Endothelial cell of umbilical vein (primary cell): ENCODE measurements at places on chromosomes 7 and 10. TPM values are rescaled to one million over a fixed set of nuclear protein-coding genes. Genes with fewer than 3 reads are reported as not detected.

Gene KMT2E
- 68.5 and 74.8 TPM in 2 replicates for total RNA-seq

Gene CYP3A4
- not detected in 2 replicates for total RNA-seq

Gene CYP17A1
- total RNA-seq = not detected in 2 replicates

Gene WNT8B
- not detected in 2 replicates for total RNA-seq

Gene TAS2R3
- 1.3 and 2.0 TPM in 2 replicates for total RNA-seq

Gene PRTFDC1
- 24.2 and 27.0 TPM in 2 replicates for total RNA-seq

Gene AKR1C8
- total RNA-seq = not detected in 2 replicates

Gene MGAM2
- not detected in 2 replicates for total RNA-seq

Gene PTN
- not detected in 2 replicates for total RNA-seq

Gene CREB3L2
- 89.5 and 93.4 TPM in 2 replicates for total RNA-seq

Gene ACADSB
- total RNA-seq = 10.8 and 15.2 TPM in 2 replicates

Gene HEPACAM2
- not detected in 2 replicates for total RNA-seq

Gene OR6B1
- not detected in 2 replicates for total RNA-seq

Gene STEAP1B
- total RNA-seq = 46.1 and 55.4 TPM in 2 replicates

Gene CALML3
- not detected in 2 replicates for total RNA-seq

Gene CFTR
- total RNA-seq = not detected in 2 replicates

Gene FAM237B
- not detected in 2 replicates for total RNA-seq

Gene DYDC2
- total RNA-seq = not detected in 2 replicates

Gene ITIH2
- total RNA-seq = not detected in 2 replicates

Gene TPK1
- 8.3 and 9.3 TPM in 2 replicates for total RNA-seq

Gene TRIM73
- total RNA-seq = 1.2 and 2.0 TPM in 2 replicates

Gene TBL2
- total RNA-seq = 34.8 and 38.6 TPM in 2 replicates

Gene FAM241B
- total RNA-seq = not detected in 2 replicates

Gene COMTD1
- 14.0 and 18.6 TPM in 2 replicates for total RNA-seq

Gene LRRC18
- total RNA-seq = not detected in 2 replicates

Gene MYH16
- total RNA-seq = 0.09 and 0.11 TPM in 2 replicates

Gene SFRP4
- total RNA-seq = not detected in 2 replicates

Gene SEPHS1
- total RNA-seq = 55.4 and 59.9 TPM in 2 replicates

Gene TMEM213
- not detected in 2 replicates for total RNA-seq

Gene KEL
- total RNA-seq = 0.23 and 1.2 TPM in 2 replicates

Gene NRAP
- not detected in 2 replicates for total RNA-seq

Gene WASL
- total RNA-seq = 22.1 and 24.0 TPM in 2 replicates

Gene FAM20C
- 34.5 and 44.4 TPM in 2 replicates for total RNA-seq

Gene PNLIPRP2
- total RNA-seq = not detected in 2 replicates

Gene H2BK1
- not detected in 2 replicates for total RNA-seq

Gene IFIT2
- total RNA-seq = 0.51 and 1.4 TPM in 2 replicates

Gene PDE6C
- not detected in 2 replicates for total RNA-seq

Gene SSC4D
- 0.39 and 0.46 TPM in 2 replicates for total RNA-seq

Gene ZNF746
- 20.8 and 22.3 TPM in 2 replicates for total RNA-seq

Gene DBNL
- total RNA-seq = 92.1 and 94.0 TPM in 2 replicates

Gene KLF14
- total RNA-seq = not detected in 2 replicates

Gene ZNF804B
- not detected in 2 replicates for total RNA-seq

Gene CPA2
- total RNA-seq = not detected in 2 replicates

Gene STK31
- total RNA-seq = 0.44 TPM in 1 of 2 replicates, not detected in the other

Gene RNLS
- total RNA-seq = 2.5 and 3.6 TPM in 2 replicates

Gene CCDC146
- total RNA-seq = 2.2 and 2.6 TPM in 2 replicates

Gene CXCL12
- total RNA-seq = 0.88 and 1.4 TPM in 2 replicates

Gene C10orf62
- not detected in 2 replicates for total RNA-seq

Gene TFPI2
- 33.1 and 65.9 TPM in 2 replicates for total RNA-seq

Gene NEUROG3
- not detected in 2 replicates for total RNA-seq

Gene NACAD
- total RNA-seq = 4.3 and 6.6 TPM in 2 replicates

Gene GPR15LG
- not detected in 2 replicates for total RNA-seq
